ENCODE measurements at places on chromosomes 7 and 10.

DNA sequence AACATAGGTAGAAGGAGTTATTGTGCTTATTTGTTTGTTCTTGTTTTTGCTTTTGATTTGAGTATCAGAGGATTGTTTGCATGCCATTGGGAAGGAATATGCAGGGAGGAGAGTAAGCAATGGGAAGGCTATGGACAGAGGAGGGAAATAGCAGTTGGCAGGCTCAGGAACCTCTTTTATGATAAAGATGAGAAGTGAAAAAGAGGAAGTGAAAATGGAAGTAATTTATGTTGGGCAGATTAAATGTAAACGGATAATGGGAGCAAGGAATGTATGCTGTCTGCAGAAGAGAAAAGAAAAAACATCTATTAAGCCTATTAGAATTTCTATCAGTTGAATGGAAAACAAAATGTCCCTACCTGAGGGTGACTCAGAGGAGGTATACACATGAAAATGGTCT is 90.1 kb upstream of the NPSR1 start:
- DNase-seq = no peak

DNA sequence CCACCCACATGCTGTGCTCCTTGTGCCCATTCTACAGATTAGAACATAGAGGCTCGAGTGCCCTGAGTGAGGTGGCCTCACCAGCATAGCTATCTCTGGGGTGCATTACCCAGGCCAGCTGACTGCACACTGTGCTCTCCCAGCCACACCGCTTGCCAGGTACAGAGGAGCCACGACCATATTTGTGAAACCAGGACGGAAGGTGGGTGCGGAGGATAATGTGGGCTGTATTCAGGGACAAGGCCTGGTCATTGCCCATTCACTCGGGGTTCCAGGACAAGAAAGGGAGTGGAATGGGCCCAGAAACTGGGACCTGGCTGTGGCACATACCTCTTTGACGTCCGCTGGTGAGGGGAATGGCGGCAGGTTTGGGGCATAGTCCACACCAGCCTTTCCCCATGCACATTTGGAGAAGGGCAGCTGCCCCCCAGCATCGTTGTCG is 236.0 kb downstream of the TNS3 start:
- DNase-seq = no peak

- no peak for DNase-seq
Measured at GRCh38 chr10:28418069-28418468, 114.8 kb upstream of the WAC start.

DNA sequence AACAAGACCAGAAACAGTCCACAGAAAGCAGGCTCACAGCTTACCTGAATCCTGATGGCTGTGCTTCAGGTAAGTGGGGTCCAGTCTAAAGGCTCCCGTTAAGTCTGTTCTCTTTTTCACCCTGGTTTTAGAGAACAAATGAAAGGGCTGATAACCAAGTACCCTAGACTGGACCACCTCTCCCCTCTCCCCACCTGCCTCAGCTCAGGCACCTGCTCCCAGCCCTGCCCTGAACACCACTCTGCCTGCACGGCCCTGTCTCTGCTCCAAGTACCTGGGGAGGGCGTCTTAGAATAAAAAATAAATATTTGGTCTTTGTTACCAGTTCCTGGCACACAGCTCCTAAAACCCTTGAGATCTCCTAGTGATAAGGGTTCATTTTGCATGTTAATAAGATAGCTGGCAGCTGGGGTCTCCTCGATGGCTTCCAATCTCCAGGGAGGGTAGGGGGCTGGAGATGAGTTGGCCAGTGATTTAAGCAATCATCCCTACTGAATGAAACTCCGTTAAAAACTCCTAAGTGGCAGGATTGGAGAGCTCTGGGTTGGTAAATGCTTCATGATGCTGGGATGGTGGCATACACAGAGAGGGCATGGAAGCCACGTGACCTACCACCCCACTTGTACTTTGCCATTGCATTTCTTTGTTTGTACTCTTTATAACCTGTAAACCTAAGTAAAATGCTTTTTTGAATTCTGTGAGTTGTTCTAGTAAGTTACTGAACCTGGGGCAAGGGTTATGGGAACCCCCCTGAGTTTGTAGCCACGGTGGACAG is 29.8 kb upstream of the FIGNL1 start:
- DNase-seq = no peak

DNA sequence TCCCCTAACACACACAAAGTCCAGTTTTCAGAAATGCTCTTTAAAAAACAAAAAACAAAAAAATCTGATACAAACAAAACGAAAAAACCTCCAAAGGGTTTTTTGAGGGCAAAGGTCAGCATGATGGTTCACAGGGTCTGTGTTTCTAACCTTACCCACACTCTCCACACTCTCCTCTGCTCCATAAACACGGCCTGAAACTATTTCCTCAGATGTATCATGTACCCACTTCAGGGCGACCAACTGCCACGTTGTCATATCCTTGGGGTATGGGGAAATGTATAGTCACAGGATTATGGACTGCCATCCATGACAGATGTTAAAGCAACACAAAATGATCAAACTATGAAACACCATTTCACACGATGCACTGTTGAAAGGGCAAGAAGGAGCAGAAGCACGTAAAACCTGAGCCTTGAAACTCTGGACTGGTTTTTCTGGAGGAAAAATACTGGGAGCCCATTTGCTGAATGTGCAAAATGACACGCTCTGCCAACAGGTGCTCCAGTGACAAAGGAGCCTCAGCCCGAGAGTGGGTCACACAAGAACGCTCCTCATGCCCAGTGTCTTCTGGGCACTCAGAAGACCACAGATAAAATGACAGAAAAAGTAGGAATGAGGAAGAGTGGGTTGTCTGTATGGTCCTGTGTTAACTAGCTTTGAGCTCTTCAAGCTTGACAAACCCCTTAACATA is 15.8 kb downstream of the NAPEPLD start:
- no peak for DNase-seq

- DNase-seq = peak; percentile 64
Measured at GRCh38 chr10:128211953-128212727, 85.9 kb upstream of the MKI67 start.

DNA sequence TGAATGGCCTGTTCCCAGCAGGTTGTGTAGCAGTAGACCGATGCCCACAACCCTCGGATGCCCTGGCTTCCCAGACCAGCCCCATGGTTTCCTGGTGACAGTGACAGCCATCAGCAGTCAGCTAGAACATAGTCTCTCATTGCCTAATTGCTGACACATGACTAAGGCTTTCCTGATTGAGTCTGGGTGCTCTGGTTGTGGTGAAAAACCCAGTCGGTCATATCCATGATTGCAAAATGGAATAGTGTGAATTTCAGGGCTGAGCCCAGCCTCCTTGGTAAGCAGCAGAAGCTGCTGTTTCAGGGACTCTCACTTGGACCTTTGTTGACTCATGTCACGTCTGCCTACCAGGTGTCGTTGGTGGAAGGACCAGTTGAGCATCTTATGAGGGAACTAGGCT is 36.6 kb downstream of the POR start:
- no peak for DNase-seq

GRCh38 chr7:36070230-36070629 is 82.8 kb upstream of the EEPD1 start:
- DNase-seq = no peak

Data from stimulated activated CD8-positive, alpha-beta memory T cell treated with anti-CD3 and anti-CD28 coated beads, Interleukin-7, amount 100 ng/mL, for 1 hour (primary cell).